ENCODE measurements at places on chromosomes 5 and 9.

DNA sequence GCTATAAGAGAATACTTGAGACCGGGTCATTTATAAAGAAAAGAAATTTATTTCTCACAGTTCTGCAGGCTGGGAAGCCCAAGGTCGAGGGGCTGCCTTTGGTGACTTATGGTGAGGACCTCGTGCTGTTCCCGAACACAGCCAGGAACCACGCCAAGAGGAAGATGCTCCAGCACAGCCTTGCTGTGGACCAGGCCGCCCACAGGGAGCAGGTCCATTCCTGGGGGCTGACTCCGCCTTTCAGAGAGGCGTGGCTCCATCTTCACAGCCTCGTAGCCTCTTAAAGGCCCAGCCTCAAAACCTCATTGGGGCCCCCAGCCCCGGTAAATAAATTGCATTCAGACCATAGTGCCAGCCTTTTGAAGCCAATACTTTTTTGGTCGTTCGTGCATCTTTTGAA is 93.5 kb upstream of the CACNA1B start:
- peaks cover 20% of the 10 kb centered on the region for H3K36me3 ChIP-seq
- no peaks in the 10 kb centered on the region for H3K27me3 ChIP-seq
- no peak for DNase-seq
- no peak overlapping the region for H3K4me3 ChIP-seq
- H3K27ac ChIP-seq = no peak overlapping the region

- H3K36me3 ChIP-seq = no peaks in the 10 kb centered on the region
- no peak overlapping the region for H3K4me3 ChIP-seq
- peaks cover 15% of the 10 kb centered on the region for H3K4me1 ChIP-seq
- no peaks in the 10 kb centered on the region for H3K27me3 ChIP-seq
These were observed 43.7 kb downstream of the LURAP1L start for GRCh38 chr9:12818431-12819000.

- H3K4me1 ChIP-seq = no peaks in the 10 kb centered on the region
- no peak for DNase-seq
- no peaks in the 10 kb centered on the region for H3K36me3 ChIP-seq
- no peak overlapping the region for H3K4me3 ChIP-seq
- no peak overlapping the region for H3K27ac ChIP-seq
- H3K27me3 ChIP-seq = no peaks in the 10 kb centered on the region
These were observed 176.7 kb upstream of the PRDM9 start for GRCh38 chr5:23330726-23331125.

DNA sequence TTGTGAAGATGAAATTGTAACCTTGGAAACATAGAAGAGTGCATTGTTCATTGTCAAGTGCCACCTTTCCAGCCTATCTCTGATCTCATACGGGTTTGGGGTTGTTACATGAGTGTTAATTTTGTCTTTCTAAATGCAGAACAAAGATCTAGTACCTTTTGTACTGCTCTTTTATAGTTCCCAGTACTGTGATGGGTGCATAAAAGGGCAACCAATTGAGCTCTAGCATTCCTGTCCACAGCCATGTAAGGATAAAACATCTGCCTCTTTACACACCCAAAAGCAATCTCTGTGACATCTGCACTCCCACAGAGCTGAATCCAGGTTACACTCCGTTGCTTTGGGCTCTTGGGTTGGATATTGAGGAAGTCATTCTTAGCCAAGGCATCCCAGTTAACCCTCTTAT is 255.2 kb downstream of the SGCD start:
- H3K27ac ChIP-seq = no peak overlapping the region
- H3K4me3 ChIP-seq = no peak overlapping the region
- H3K27me3 ChIP-seq = peaks cover 23% of the 10 kb centered on the region
- no peaks in the 10 kb centered on the region for H3K4me1 ChIP-seq

DNA sequence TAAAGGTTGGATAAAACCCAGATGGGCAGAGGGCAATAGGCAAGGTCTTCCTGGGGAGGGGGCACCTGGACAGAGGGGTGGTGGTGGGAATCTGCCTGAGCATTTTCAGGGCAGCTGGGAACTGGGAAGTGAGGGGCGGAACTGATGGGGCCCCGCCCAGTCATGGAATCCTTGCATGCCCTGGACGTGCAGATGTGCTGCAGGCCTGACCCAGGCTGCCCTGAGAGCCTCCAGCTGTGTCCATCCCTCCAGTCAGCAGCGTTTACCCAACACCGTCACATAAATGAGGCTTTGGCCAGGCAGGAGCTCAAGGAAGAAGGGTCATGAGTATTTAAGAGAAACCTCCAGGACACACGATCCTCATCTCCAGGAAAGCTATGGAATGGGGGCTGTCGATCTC is 70.3 kb downstream of the DAB2IP start:
- no peak for DNase-seq
- H3K4me3 ChIP-seq = no peak overlapping the region
- H3K27ac ChIP-seq = no peak overlapping the region
- H3K36me3 ChIP-seq = no peaks in the 10 kb centered on the region

DNA sequence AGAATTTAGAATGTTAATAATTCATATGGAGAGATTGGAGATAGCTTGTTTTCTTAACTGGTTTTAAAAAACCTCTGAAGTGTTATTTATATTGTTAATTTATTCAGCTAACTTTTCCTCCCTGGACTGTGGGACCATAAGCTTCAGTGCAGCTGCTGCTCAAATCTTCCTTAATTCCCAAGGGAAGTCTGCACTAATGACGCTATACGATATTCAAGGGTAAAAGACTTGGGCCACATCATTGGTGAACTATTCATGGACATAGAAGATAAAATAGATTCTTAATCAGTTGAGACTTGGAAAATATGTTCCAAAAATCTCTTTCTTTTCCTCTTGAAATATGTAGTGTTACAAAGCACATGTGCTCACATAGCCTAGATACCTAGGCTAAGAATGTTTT is 31.1 kb upstream of the GAS1 start:
- H3K4me1 ChIP-seq = peaks cover 4% of the 10 kb centered on the region
- H3K27ac ChIP-seq = no peak overlapping the region
- no peaks in the 10 kb centered on the region for H3K36me3 ChIP-seq
- H3K27me3 ChIP-seq = no peaks in the 10 kb centered on the region
- no peak overlapping the region for H3K4me3 ChIP-seq

GRCh38 chr9:73451003-73451402 is 299.3 kb downstream of the ANXA1 start:
- H3K36me3 ChIP-seq = peaks cover 2% of the 10 kb centered on the region
- H3K27ac ChIP-seq = no peak overlapping the region
- H3K27me3 ChIP-seq = no peaks in the 10 kb centered on the region
- no peaks in the 10 kb centered on the region for H3K4me1 ChIP-seq

- peaks cover 9% of the 10 kb centered on the region for H3K36me3 ChIP-seq
- peaks cover 3% of the 10 kb centered on the region for H3K4me1 ChIP-seq
- DNase-seq = peak; percentile 74
- no peak overlapping the region for H3K27ac ChIP-seq
- no peak overlapping the region for H3K4me3 ChIP-seq
These were observed 18.7 kb upstream of the PTPDC1 start for GRCh38 chr9:94065535-94065961.

DNA sequence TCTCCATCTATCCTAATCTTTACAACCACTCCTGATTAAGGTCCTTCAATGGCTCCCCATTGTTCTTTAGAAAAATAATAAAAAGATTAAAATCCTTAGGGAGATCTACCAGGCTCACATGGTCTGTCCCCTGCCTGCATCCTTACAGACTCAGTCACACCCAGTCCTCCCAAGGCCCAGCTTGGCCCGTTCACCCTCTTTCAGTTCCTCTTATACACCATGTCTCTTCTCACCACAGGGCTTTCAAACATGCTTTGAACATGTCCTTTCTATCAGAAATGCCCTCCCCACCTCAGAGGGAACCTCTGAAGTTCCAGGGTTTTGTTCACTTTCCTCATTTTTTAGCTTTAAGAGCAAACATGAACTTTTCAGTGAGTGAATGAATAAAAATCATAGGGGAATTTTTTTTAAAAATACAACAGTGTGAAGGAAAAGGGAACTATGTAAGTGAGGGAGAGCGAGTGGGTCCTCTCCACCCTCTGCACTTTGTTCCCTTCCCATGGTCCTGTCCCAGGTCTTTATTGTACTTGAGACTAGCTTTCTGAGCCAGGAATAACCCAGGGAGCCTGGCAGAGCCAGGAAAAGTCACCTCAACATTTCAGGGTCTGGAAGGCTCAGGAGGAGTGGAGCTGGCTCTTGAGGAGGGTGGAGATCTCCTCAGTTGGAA is 55.3 kb downstream of the TRPC7 start:
- no peaks in the 10 kb centered on the region for H3K4me1 ChIP-seq
- no peaks in the 10 kb centered on the region for H3K36me3 ChIP-seq
- no peak overlapping the region for H3K4me3 ChIP-seq

DNA sequence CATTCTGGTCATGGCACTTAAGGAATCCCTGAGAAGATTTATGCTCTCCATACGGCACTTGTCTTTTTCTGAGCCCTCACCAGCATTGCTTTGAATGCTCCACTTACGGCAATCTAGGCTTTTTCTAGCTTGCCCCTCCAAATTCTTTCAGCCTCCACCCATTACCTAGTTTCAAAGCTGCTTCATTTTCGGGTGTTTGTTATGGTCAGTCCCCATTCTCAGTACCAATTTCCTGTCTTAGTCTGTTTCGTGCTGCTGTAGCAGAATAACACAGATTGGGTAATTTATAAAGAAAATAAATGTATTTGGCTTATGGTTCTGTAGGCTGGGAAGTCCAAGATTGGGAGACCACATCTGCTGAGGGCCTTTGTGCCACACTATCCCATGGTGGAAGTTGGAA is 42.0 kb downstream of the ARHGEF28 start:
- no peaks in the 10 kb centered on the region for H3K4me1 ChIP-seq
- H3K27ac ChIP-seq = no peak overlapping the region
- no peak for DNase-seq
- peaks cover 9% of the 10 kb centered on the region for H3K27me3 ChIP-seq
- no peaks in the 10 kb centered on the region for H3K36me3 ChIP-seq

DNA sequence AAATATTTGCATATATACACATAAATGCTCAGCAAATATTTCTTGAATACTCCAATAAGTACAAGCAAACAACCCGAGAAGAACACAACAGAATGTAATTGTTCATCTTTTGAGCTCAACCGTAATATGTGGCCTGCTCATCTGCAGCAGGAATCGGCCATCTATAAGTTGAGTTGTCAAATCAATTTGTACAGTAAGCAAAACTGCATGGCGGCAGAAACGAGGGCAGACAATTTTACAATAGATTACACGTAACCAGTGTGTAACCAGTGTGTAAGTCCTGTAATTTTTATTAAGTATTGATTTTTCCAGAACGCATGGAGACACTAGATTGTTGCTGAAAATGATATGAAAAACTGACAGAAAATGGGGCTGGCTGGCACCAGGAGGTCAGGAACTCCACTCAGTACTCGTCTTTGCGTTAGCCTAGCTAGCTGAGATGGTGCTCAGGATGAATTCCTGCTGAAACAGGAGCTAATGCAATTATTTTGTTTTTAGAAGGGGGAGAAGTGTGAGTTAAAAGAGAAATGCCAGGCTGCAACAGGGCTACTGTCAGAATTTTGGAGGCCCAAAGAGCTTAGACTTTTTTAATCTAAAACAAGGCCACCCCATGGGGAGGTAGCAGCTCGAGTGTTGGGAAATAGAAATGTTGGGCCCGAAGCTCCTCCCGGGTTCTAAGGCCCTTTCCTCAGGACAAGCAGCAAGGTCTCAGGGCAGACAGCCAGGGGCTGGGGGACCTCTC is 682 bp downstream of the DHX29 start:
- H3K27ac ChIP-seq = no peak overlapping the region
- no peaks in the 10 kb centered on the region for H3K27me3 ChIP-seq
- peaks cover 6% of the 10 kb centered on the region for H3K36me3 ChIP-seq
- no peak for DNase-seq
- H3K4me1 ChIP-seq = peaks cover 6% of the 10 kb centered on the region
- no peak overlapping the region for H3K4me3 ChIP-seq

- no peak for DNase-seq
- H3K27me3 ChIP-seq = no peaks in the 10 kb centered on the region
- H3K4me3 ChIP-seq = no peak overlapping the region
- H3K27ac ChIP-seq = no peak overlapping the region
- H3K36me3 ChIP-seq = no peaks in the 10 kb centered on the region
- peaks cover 19% of the 10 kb centered on the region for H3K4me1 ChIP-seq
These were observed 88.8 kb upstream of the DMRT1 start for GRCh38 chr9:752681-753200.

DNA sequence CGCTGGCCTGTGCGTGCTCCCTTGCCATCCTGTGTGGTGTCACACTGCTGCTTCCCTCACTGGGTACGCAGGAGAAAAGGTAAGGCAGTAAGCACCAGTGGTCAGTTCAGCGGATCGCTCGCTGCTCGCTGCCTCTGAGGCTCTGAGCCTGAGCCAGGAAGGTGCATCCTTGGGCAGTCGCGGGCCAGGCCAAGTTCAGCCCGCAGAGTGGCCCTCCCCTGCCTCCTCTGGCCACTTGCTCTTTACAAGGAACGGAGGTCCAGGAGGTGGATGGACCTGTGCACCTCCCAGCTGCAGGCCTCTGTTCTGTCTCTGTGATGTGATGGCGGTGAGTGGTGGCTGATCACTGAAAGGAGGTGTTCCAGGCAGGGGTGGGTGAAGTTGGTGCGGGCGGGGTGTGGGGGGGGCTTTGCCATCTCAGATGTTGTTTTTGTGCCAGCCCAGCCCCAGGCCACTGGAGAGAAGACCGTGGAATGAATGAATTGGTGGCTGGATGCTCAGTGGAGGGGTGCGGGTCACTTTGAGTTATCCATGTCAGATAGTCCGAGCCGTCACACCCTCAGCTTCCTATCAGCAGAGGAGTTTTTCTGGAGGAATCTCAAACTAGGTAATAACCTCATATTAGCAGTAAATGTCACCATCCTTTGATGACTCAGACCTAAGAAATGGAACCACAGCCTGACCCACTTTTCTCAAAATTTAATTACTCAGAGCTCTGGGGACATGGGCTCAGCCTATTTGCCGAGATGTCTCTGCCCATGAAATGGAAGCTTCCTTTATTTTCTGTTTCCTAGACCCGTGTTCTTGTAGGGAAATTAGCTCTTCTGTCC is 7.3 kb downstream of the COL5A1 start:
- no peaks in the 10 kb centered on the region for H3K36me3 ChIP-seq
- peaks cover 5% of the 10 kb centered on the region for H3K4me1 ChIP-seq
- no peaks in the 10 kb centered on the region for H3K27me3 ChIP-seq
- H3K27ac ChIP-seq = no peak overlapping the region
- no peak overlapping the region for H3K4me3 ChIP-seq

DNA sequence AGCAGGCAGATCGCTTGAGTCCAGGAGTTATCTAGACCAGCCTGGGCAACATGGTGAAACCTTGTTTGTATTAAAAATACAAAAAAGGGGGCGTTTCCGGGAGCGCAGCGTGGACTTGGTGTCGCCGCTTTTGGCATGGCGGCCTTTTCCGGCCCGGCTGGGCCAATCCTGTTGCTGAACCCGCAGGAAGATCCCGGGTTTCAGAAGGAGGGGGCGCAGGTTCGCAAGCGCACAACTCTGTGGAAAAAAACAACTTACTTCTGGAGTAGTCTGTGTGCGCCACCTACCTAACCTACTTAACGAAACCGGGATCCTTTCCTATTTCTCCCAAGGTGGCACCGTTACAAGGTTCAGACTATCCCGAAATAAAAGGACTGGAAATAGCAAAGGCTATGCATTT is 198.6 kb downstream of the MSX2 start:
- H3K36me3 ChIP-seq = no peaks in the 10 kb centered on the region
- no peak for DNase-seq
- H3K4me1 ChIP-seq = peaks cover 30% of the 10 kb centered on the region
- H3K27me3 ChIP-seq = no peaks in the 10 kb centered on the region
- no peak overlapping the region for H3K4me3 ChIP-seq

- H3K4me3 ChIP-seq = peak overlapping the region; percentile 6
- H3K27me3 ChIP-seq = no peaks in the 10 kb centered on the region
- no peaks in the 10 kb centered on the region for H3K36me3 ChIP-seq
- peak overlapping the region; percentile 76 for H3K27ac ChIP-seq
- DNase-seq = peak; percentile 32
- peaks cover 47% of the 10 kb centered on the region for H3K4me1 ChIP-seq
These were observed 16.2 kb downstream of the SIL1 start for GRCh38 chr5:139181835-139182452.

GRCh38 chr9:94664801-94665200 is 25.5 kb upstream of the FBP1 start:
- no peaks in the 10 kb centered on the region for H3K36me3 ChIP-seq
- H3K27me3 ChIP-seq = no peaks in the 10 kb centered on the region
- no peak overlapping the region for H3K4me3 ChIP-seq
- DNase-seq = no peak
